Thymus (tissue), 14 donors: ENCODE measurements at places on chromosomes 2 and 18. TPM values are rescaled to one million over a fixed set of nuclear protein-coding genes. Genes with fewer than 3 reads are reported as not detected.

DNA sequence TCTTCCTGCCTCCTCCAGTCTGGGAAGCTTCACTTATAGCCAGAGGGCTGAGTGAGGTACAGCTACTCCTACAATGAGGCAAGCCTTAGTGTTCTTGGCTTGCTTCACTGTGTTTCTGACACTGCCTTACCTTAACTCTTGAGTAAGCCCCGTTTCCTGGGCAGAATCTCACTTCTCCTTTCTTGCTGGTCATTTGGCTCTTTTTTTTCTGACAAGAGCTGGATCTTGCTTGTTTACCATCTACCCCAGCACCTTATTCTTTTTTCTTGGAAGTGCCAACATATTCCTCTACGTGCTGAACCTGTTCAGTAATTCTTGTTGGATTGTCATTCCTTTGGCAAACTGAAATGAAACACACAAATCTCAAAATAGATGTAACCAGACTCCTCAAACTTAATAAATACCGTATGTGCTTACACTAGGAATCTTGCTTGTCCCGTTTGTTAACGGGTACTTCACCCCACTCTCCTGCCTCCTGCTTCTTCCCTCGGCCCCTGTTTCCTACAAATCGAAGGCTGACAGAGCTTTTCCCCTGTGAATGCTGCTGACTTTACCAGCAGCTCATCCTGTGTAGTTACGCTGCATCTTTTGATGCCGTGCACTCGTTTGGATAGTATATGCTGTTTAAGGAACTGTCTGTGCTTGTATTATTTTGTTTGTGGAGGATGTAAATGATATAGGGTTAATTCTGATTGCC, 132.2 kb downstream of the FMNL2 start:
- H3K27me3 ChIP-seq: no peaks in the 10 kb centered on the region
- no peaks in the 10 kb centered on the region for H3K36me3 ChIP-seq
- H3K4me1 ChIP-seq: no peaks in the 10 kb centered on the region
- H3K27ac ChIP-seq: peak overlapping the region; percentile 4

- no peak for DNase-seq
- no peaks in the 10 kb centered on the region for H3K36me3 ChIP-seq
- H3K4me1 ChIP-seq: no peaks in the 10 kb centered on the region
- no peaks in the 10 kb centered on the region for H3K27me3 ChIP-seq
- no peak overlapping the region for H3K27ac ChIP-seq
Observed at GRCh38 chr2:107437807-107438206, 388.9 kb upstream of the RGPD4 start.

- no peak overlapping the region for H3K27ac ChIP-seq
- DNase-seq: no peak
- no peaks in the 10 kb centered on the region for H3K36me3 ChIP-seq
- H3K4me3 ChIP-seq: no peak overlapping the region
- no peaks in the 10 kb centered on the region for H3K4me1 ChIP-seq
- H3K27me3 ChIP-seq: no peaks in the 10 kb centered on the region
Observed at GRCh38 chr18:8659609-8660242, 45.6 kb upstream of the MTCL1 start.

DNA sequence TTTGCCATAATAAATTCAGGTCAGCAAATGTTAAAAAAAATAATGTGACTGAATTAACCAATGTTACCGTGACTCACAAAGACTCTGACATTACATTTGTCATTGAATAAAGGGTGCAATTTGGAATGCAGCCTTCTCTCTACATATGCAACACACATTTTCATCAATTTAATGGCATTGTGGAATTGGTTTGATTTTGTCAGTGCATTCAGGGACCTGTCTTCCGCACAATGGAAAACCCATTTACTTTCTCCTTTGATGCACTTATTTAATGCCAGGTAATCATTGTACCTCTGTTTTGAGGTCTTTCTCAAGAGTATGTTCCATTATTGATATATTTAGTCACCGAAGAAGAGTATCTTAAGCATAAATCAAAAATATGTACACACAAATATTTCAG, 1099.3 kb downstream of the SOCS6 start:
- no peaks in the 10 kb centered on the region for H3K27me3 ChIP-seq
- H3K4me1 ChIP-seq: no peaks in the 10 kb centered on the region
- H3K4me3 ChIP-seq: no peak overlapping the region

DNA sequence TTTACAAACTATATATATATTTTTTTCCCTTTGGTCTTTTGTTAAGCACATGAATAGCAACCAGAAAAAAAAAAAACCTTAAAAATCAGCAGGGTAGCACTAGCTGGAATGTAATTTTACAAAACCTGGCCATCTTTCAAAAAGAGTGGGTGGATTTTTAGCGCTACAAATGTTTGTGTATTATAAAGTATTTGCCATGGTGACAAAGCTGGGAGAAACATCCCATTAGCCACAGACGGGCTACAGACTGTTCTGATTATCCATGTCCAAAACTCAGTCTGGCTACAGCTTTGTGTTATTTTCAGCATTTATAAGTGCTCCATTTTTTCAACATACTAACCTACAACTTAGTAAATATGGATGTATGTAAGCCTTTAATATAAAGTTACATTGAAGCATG, 249.5 kb upstream of the TANK start:
- no peak overlapping the region for H3K4me3 ChIP-seq
- H3K36me3 ChIP-seq: no peaks in the 10 kb centered on the region
- no peak for DNase-seq
- no peaks in the 10 kb centered on the region for H3K4me1 ChIP-seq
- no peaks in the 10 kb centered on the region for H3K27me3 ChIP-seq

- no peak overlapping the region for H3K27ac ChIP-seq
- peaks cover 44% of the 10 kb centered on the region for H3K36me3 ChIP-seq
Observed at GRCh38 chr2:216195565-216196029, 86.4 kb downstream of the XRCC5 start.

DNA sequence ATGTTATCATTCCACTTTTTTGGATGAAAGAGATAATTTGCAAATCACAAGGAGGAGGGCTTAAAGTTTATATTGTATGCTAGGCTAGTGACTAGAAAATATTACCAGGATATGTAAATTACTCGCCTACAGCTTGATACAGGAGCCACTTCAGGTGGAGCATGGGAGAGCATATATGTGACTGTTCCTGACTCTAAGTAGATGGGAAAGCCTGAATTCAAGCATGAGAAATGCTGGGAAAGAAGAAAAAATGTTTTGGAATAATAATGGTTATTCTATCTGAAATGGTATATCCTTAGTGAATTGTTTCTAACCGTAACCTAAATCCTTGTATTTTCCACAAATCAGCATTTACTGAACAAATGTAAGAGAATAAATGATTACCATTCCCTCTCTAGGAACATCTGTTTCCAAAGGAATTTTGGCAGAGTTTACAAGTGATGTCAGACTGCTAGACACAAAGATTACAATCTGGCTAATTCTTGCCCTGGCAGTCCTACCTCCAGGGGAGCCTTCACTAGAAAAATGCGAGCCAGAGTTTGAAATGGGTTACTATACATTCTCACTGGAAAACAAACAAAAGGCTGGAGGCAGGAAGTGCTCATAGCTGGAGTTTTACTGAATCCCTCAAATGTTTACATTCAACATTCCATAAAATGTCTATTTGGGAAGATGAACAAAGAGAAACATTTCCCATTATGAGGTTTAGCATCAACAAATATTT, 129.4 kb upstream of the MAPRE2 start:
- no peak overlapping the region for H3K4me3 ChIP-seq
- no peak overlapping the region for H3K27ac ChIP-seq
- no peak for DNase-seq
- H3K4me1 ChIP-seq: no peaks in the 10 kb centered on the region
- H3K36me3 ChIP-seq: no peaks in the 10 kb centered on the region

- no peak overlapping the region for H3K27ac ChIP-seq
- H3K4me3 ChIP-seq: no peak overlapping the region
- H3K27me3 ChIP-seq: no peaks in the 10 kb centered on the region
- no peaks in the 10 kb centered on the region for H3K4me1 ChIP-seq
- H3K36me3 ChIP-seq: no peaks in the 10 kb centered on the region
- no peak for DNase-seq
Observed at GRCh38 chr2:13662055-13662454, 945.3 kb downstream of the TRIB2 start.

- H3K27ac ChIP-seq: no peak overlapping the region
- H3K36me3 ChIP-seq: peaks cover 12% of the 10 kb centered on the region
- H3K4me3 ChIP-seq: no peak overlapping the region
- peaks cover 11% of the 10 kb centered on the region for H3K4me1 ChIP-seq
Observed at GRCh38 chr2:241358470-241358869, 2.4 kb downstream of the FARP2 start.

DNA sequence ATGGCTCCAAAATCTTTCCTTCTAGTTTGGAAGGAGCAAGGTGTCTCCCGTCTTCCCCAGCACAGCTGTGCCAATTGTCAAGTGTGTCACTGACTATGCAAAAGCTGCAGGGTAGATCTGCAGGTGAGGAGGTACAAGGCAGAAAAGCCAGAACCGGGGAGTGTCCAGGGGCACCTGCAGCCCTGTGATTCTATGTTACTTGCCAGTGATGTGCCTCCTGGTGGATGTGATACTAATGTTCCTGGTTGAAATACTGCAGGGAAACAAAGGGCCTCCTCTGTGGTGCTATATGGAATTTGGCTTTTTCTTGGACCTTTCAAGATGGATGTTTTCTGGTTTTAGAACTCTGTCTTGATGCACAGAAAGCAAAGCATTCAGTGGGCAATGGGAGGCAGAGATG, 80.3 kb downstream of the ST6GAL2 start:
- no peak overlapping the region for H3K4me3 ChIP-seq
- H3K27ac ChIP-seq: no peak overlapping the region
- H3K4me1 ChIP-seq: no peaks in the 10 kb centered on the region
- DNase-seq: no peak
- H3K27me3 ChIP-seq: no peaks in the 10 kb centered on the region

- no peak for DNase-seq
- peaks cover 39% of the 10 kb centered on the region for H3K4me1 ChIP-seq
- H3K27ac ChIP-seq: peak overlapping the region; percentile 94
- no peak overlapping the region for H3K4me3 ChIP-seq
Observed at GRCh38 chr2:26609205-26609631, 31.9 kb downstream of the CIB4 start.

GRCh38 chr2:200747668-200748618, 63.8 kb upstream of the BZW1 start:
- peaks cover 15% of the 10 kb centered on the region for H3K4me1 ChIP-seq
- H3K4me3 ChIP-seq: no peak overlapping the region
- peak overlapping the region; percentile 46 for H3K27ac ChIP-seq
- DNase-seq: peak; percentile 6

- no peak for DNase-seq
- no peak overlapping the region for H3K27ac ChIP-seq
Observed at GRCh38 chr18:57422313-57422872, 12.8 kb upstream of the ONECUT2 start.

DNA sequence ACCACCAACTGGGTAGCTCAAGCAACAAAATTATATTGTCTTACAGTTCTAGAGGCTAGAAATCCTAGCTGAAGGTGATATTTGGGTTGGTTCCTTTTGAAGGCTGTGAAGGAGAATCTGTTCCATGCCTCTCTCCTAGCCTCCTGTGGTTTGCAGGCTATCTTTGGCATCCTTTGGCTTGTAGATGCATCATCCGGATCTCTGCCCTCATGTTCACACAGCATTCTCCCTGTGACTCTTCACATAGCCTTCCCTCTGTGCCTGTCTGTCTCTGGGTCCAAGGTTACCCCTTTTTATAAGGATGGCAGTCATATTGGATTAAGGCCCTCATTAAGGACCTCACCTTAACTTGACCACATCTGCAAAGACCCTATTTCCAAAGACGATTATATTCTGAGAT, 78.6 kb upstream of the MAP3K20 start:
- H3K36me3 ChIP-seq: no peaks in the 10 kb centered on the region
- no peak overlapping the region for H3K27ac ChIP-seq
- H3K27me3 ChIP-seq: no peaks in the 10 kb centered on the region
- H3K4me1 ChIP-seq: no peaks in the 10 kb centered on the region

DNA sequence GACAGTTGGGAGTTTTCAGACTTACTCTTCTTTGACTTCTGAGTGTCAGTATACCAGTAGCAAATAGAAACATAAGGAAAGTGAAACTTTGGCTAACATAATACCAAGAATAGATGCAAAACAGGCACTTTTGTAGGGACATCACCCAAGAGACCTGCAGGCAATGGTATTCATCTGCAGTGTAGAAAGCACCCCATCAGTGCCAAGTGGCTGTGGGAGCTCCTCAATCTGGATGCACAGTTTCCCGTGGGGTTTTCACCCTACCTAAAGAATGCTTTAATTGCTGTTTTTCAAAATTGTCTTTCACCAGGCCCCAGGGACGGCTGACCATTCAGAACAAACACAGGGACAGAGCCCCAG, 96.6 kb upstream of the GPR45 start:
- H3K4me3 ChIP-seq: no peak overlapping the region
- peaks cover 63% of the 10 kb centered on the region for H3K27me3 ChIP-seq
- no peaks in the 10 kb centered on the region for H3K4me1 ChIP-seq
- no peaks in the 10 kb centered on the region for H3K36me3 ChIP-seq
- no peak for DNase-seq

- H3K27me3 ChIP-seq: no peaks in the 10 kb centered on the region
- H3K27ac ChIP-seq: no peak overlapping the region
- DNase-seq: no peak
- H3K36me3 ChIP-seq: peaks cover 44% of the 10 kb centered on the region
- no peak overlapping the region for H3K4me3 ChIP-seq
Observed at GRCh38 chr2:233434666-233435330, 80.5 kb downstream of the DGKD start.

- H3K36me3 ChIP-seq: peaks cover 4% of the 10 kb centered on the region
- H3K4me3 ChIP-seq: no peak overlapping the region
- H3K27me3 ChIP-seq: no peaks in the 10 kb centered on the region
- H3K4me1 ChIP-seq: no peaks in the 10 kb centered on the region
- no peak overlapping the region for H3K27ac ChIP-seq
- peak; percentile 15 for DNase-seq
Observed at GRCh38 chr2:212863185-212863588, 288.2 kb downstream of the IKZF2 start.

DNA sequence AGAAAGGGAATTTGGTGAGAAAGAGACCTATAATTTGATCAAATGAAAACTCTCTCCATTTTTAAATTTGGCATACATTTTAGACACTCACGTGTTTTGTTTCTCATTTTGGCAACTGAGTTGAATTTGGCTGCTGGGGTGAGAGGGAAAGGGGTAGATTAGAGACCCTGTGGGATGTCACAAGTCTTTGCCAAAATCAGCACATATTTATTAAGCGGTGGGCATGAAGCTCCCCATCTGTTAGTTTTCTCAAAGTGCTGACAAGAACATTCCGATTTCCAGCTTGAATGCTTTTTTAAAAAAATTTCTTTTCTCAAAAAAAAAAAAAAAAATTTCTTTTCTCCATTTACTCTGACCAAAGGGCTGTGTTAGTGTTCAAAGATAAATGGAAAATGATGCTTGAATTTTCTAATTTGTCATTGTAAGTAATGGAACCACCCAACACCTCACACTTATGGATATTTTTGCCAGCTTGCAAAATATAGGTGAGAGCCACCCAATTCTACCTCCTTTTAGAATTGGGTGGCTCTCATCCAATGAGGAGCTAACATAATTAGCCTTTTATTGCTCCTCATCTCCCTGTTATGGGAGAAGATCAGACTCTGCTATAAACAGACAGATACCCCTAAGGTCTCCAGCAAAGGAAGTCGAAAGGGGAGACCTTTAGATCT, 222.9 kb upstream of the FN1 start:
- H3K27ac ChIP-seq: no peak overlapping the region
- no peaks in the 10 kb centered on the region for H3K36me3 ChIP-seq
- no peaks in the 10 kb centered on the region for H3K4me1 ChIP-seq
- no peaks in the 10 kb centered on the region for H3K27me3 ChIP-seq
- no peak for DNase-seq
- no peak overlapping the region for H3K4me3 ChIP-seq

GREB1L gene
- total RNA-seq: 0.09 TPM

ABCG8 gene
- under 0.01 TPM for total RNA-seq

FBXO36 gene
- 2.0 TPM for total RNA-seq

FAHD2B gene
- 7.6 TPM for total RNA-seq

HOXD11 gene
- total RNA-seq: not detected

LRRFIP1 gene
- 31.0 TPM for total RNA-seq

CFAP65 gene
- 0.05 TPM for total RNA-seq

SH3RF3 gene
- 3.2 TPM for total RNA-seq

METAP1D gene
- total RNA-seq: 2.4 TPM

ATP6V1B1 gene
- total RNA-seq: 0.19 TPM
